ENCODE measurements at places on chromosomes 3 and 15.

- no peak for DNase-seq
These were observed 20.4 kb upstream of the SATB1 start for GRCh38 chr3:18445401-18446148.

DNA sequence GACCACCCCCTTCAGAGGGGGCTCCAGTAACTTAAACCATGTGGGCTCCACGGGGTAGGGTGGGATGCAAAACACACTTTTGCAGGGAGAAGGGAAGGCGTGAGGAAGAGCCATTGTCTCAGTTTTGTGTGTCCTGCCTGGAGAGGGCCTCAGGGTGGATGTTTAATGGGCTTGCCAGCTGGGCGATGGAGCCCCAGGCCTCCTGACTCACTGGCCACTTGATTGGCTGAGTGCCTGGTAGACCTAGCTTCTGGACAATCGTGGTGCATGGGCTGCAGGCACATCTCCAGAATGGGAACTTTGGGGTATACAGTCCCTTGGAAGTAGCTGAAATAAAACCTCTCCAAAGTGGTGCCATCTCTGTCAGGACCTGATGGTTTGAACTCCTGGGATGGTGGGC is 118.3 kb upstream of the MRPS22 start:
- no peak for DNase-seq

DNA sequence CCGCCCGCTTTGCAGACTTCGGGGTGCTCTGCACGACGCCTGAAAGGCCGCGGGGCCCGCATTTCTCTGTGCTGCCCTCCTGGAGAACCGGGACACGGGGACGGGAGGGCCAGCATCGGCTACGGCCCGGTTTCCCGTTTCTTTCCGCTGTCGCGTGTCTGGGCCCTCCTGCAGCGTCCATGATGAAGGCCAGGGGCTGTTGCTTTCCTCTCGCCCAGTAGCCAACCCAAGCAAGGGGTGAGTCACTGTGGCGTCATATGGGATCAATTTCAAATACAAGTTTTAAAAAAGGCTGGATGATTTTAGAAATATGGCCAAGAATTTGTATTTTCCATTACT is 435 bp downstream of the SLC35G2 start:
- DNase-seq = no peak

GRCh38 chr3:120796976-120797375 is 54.4 kb downstream of the GTF2E1 start:
- DNase-seq = no peak

DNA sequence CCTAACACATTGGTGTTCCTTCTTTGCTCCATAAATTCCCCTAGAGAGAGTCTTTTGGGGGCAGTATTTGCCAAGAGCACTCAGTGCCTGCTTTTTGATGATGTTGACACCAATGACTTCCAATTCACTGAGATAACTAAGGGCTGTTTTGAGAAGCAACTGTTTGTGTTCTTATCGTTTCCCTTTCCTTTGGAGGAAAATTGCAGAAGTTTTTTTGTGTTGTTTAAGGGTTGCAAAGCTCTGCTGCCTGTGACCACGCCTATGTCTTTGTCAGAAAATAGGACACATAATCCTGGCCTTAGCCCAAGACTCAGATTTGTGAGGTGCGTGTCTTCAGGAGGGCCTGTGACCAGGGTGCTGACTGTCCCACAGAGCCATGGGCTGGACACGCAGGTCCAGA is 99.6 kb downstream of the FAM43A start:
- DNase-seq = no peak

DNA sequence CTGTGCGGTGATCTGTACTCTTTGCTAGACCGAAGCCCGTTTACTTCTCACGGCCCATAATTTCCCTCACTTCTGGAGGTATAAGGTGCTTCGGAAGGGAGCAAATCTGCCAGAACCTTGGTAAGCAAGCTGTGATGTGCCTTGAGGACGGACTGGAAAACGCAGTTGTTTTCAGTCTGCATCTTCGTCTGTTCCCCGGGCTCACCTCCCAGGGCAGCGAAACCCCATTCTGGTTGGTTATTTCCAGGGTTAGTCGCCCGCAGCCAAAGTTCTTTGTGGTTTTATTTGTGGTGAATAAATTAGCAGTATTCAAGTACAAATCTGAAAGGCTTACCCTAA is 401 bp downstream of the RAMAC start:
- DNase-seq = no peak

DNA sequence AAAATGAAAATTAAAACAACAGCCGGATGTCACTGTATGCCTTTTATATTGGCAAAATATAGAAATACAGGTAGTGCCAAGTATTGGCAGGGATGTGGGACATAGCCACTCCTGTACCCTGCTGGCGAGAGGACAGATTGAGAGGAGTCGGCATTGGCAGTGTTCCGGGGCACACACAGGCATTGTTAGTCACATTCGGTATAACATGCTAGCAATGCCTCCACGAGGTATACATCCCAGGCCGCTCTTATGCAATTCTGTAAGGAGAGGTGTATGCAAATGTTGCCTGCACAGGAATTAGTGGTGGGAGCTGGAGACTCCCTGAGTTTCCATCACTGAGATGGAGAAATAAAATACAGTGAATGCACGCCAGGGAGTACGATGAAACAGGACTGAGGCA is 99.4 kb upstream of the DLG1 start:
- no peak for DNase-seq
